ENCODE measurements at places on chromosomes 12 and 14.

- no peak for DNase-seq
These were observed 713 bp downstream of the FRMD6 start for GRCh38 chr14:51652168-51653078.

GRCh38 chr14:51487848-51488247, 163.9 kb upstream of the FRMD6 start:
- DNase-seq = no peak

GRCh38 chr12:87529413-87529812, 499.8 kb downstream of the C12orf50 start:
- no peak for DNase-seq

DNA sequence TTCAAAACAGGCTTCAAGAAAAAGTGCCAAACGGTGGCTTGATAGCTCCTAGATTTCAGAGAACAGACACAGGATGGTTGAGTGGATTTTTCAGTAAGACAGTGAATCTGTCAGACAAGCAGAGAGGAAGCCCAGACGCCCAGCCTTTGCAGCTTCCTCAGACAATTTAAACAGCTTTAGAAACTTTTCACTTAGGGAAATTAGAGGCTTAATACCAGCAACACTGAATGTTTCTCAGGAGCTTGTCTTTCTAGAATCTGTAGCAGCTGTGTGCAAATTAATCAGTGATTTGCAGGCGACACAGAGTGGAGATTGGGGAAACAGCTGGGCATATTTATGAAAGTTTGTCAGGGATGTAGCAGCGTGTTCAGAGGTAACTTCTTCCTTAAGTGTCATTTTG, 362.1 kb downstream of the GALC start:
- no peak for DNase-seq

All from GF-D8 (cell line).